HFFc6 (cell line): ENCODE measurements at places on chromosomes 1 and 21. TPM values are rescaled to one million over a fixed set of nuclear protein-coding genes. Genes with fewer than 3 reads are reported as not detected.

GRCh38 chr1:167095368-167095767, 1.5 kb downstream of the STYXL2 start:
- DNase-seq: peak; percentile 81

DNA sequence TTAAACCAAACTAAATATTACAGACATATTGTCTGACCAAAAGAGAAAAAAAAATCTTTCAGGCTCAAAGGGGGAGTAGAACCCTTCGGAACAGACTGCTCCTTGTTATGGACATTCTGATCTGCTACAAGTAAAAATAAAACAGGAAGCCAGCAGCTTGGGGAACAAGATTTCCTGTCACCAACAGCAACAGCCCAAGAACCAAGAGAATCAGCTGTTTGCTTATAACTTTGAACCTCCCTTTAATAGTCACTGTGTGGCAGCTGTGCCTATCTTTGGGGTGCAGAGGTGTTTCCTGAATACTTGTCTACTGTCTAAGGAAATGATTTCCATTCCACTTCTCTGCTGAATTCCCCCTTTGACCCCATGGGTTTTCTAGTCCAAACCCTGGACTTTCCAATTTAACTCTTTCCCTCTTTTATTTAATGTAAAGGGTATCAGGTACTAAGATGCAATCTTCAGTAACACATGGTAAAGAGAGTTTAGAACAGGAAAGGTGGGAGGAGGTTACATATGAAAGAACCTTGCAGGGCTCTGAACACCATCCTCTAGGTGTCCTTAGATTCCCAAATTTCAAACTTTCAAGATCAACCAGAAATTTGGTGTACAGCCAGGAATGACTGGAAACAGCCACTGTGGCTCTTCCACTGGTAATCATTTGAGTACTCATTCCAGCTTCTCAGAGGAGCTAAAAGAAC, 38.6 kb downstream of the GPR3 start:
- DNase-seq: no peak

DNA sequence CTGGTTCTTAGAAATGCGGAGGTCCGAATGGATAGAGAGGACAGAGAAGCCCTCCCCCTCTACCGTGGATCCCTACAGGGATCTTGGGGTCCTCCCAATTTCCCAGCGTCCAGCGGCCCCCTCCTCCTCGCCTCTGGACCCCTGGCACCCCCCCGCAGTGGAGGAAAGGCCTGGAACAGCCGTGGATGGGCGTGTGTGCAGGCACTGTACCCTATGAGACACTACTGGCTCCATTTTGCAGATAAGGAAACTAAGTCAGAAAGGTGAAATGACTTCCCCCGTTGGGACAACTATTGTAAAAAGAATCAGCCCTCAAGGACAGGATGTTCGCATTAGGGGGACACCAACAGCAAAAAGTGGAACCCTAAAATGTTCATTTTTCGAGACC, 931 bp upstream of the CLSTN1 start:
- no peak for DNase-seq

GRCh38 chr1:55812281-55812680, 597.1 kb upstream of the USP24 start:
- no peak for DNase-seq

The SHE gene
- not detected in 3 replicates for total RNA-seq

The HTR6 gene
- not detected in 3 replicates for total RNA-seq

GRCh38 chr1:26814377-26814776, 12.1 kb upstream of the ZDHHC18 start:
- no peak for DNase-seq

The NPPB gene
- total RNA-seq: not detected in 3 replicates

- no peak for DNase-seq
Measured at GRCh38 chr1:226657895-226658545, 81.1 kb downstream of the ITPKB start.

GRCh38 chr21:35508139-35508888, 459.2 kb upstream of the RUNX1 start:
- DNase-seq: peak; percentile 93

- DNase-seq: no peak
Measured at GRCh38 chr1:84884671-84885389, 8.2 kb downstream of the LPAR3 start.

DNA sequence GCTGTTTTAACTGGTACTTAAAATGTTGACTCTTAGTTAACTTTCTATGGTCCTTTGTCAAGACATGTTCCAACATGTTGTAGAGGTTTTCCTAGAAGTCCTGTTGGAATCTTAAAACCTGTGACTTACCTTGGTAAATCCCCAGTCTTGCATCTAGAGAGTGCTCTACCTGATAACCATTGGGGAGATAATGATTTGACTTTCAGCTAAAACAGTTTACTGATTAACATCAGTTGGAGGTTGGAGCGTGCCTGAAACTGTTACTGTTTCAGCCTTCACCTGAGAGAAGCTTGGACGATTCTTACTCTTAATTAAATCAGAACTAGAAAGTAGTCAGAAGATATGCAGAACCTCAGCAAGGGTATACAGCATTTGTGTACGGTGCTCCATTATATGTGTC, 8.8 kb downstream of the MDM4 start:
- no peak for DNase-seq

DNA sequence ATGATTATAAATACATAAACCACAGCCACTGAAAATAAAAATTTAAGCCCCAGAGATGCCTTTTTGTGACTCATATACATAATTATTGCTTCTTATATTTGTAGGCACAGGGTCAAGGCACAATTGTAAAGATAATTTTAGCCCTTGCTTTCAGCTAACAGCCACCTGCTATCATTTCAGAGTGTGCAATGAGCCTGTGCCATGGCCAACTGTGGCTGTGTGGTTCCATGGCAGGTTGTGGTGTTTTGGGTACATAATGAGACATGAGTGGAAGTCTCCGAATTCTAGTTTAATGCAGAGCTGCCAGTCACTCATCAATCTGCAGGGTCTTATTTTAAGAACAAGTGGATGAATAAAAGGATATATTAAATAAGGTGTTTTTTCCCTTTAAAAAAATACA, 346.9 kb upstream of the SNX7 start:
- no peak for DNase-seq

The BARHL2 gene
- total RNA-seq: not detected in 3 replicates

The USH2A gene
- 0.05 and 0.06 TPM in 2 replicates for total RNA-seq

DNA sequence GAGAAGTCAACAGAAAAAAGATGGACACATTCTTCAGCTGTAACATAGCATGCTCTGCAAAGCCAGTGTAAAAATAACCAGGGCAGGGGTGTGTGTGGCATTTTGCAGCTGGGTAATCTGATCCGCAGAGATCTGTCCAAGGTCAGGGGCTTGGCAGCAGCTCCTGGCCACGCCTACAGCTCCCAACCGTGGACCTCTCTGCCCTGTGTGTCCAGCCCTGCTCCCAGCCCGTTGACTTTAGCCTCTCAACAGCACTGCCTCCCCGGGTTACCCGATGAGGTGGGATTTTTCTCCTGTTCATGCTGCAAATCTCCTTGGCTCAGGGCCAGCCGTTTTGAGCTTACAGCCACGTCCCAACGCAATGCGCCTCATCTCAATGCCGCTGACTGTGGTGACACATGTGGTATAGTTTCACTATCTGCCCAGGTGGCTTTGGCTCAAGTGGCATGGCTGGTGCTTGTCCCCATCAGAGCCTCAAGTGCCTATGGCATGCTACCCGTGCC, 68.1 kb downstream of the VWA5B1 start:
- DNase-seq: peak; percentile 10

- no peak for DNase-seq
Measured at GRCh38 chr1:110205156-110205555, 5.0 kb upstream of the KCNC4 start.

The CDC20 gene
- total RNA-seq: 102 to 221 TPM (median 193 TPM) in 3 replicates

- peak; percentile 99 for DNase-seq
Measured at GRCh38 chr1:109197158-109198042, 16.3 kb upstream of the SARS1 start.

The SYCP1 gene
- not detected in 3 replicates for total RNA-seq

The DYNLT5 gene
- 0.76 to 2.1 TPM (median 1.6 TPM) in 3 replicates for total RNA-seq

DNA sequence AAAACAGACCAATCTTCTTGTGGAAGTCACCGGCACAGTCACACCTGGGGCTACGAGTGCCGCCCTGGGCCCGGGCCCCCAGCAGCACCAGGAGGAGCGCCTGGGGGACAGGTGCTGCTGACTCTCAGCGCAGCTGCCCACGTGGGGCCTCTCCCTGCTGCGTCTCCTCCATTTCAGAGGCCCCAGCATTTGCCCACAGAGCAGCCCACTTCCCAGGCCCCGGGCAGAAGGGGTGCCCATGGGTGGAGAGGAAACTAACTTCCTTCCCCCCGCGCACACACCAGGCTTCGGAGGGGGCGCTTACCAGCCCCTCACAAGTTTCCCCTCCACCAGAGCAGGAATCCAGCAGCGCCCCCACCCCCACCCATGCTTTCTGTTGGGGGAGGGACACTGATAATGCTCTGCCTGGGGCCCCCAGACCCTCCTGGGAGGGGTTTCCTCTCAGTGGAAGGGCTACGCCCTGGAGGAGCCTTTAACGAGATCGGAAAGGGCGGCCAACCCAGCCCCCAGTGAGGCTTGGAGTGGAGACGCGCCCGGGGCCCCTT, 440 bp downstream of the TNFRSF25 start:
- no peak for DNase-seq

DNA sequence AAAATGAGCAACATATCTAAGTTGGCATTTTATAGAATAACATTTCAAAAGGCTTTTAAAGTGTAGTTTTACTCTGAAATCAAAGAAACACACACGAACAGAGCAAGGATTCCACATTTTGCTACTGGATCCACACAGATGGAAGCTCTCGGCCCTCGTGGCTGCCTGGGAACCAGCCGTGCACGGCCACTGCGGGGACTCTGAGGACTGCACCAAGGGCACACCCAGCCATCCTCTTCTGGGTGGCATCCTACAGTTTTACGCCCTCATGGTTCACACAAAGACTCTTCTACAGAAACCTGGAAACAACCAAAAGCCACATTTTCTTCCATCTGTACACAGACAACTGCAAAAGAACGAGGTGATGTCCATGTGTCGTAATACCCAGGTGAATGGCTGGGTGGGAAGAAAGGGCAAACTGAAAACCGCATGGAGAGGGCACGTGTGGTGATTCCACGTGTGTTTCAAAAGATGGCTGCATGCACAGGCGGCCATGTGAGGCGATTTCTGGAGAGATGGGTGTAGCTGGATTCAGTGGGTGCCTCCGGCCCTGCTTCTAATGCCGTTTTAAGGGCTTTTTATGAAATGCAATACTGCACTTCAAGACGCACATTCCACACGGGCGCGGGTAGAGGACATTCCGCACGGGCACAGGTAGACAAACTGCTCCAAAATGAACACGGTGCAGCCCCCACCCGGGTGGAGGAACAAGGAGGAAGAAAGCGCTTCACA, 8.1 kb downstream of the POFUT2 start:
- no peak for DNase-seq

The CLCA4 gene
- not detected in 3 replicates for total RNA-seq

DNA sequence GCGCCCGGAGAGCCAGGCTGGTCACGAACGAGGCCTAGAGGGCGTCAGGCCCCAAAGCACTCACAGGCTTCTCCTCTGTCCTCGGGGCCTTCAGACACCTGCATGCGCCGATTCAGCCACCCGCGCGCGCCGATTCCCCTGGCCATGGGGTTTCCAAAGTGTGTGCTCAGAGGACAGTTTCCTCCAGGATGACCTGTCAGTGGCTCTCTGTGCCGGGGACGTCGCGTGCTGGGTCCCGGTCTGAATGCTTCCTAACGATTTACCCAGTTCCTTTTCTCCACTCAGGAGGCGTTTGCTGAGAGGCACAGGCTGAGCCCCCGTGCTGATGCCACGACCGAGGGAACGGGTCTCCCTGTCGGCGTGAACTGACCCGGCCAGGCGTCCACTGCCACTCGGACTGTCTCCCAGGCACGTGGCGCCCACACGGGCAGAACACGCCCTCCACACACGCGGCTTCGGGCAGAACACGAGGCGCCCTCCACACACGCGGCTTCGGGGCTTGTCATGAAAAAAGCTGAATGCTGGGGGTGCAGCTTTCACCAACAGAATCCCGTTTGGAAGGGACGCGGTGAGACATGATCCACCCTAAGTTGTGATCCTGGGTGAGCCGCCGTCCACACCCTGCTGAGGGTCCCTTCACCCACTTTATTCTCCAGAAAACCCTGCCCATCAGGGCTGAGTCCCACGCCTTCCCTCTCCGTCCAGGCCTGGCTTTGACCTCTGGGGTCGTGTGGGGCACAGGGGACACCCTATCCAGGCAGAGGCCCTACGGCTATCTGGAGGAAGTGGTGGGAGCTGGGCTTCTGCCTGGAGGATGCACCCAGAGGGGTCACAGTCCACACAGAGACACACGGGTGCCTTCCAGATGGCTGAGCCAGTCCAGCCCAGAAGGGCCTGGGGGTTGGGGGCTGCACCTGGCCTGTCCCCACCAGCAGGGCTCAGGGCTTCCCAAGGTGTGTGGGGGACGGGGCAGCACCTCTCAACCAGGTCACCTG, 56.1 kb downstream of the COL6A1 start:
- DNase-seq: no peak

The GCSAML gene
- total RNA-seq: not detected in 3 replicates

The MCOLN3 gene
- total RNA-seq: 0.19 to 0.26 TPM in 2 of 3 replicates, not detected in the other

The CYP4B1 gene
- not detected in 3 replicates for total RNA-seq
